ENCODE measurements at places on chromosomes 5 and 9.
A peak's percentile ranks its signal among the peaks of the same experiment; 100 is the strongest.

DNA sequence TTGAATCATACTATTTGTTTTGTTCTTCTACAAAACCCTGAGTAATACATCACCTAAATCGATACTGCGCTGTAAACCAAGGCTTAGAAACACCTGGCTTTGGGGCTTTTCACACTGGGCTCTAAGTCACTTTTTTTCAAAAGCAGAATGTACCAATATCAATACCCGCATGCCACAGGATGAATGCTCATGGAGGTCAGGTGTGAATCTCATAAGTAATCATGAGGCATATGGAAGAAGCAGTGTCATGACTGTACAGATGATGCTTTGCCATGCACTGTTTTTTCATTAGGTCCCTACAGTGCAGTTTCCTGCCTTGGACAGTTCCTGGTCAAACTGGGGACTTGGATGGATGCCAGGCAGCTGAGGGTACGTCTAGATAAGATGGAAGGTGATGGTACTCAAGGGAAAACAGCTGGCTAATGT, 49.0 kb upstream of the ATG10 start:
- DNase-seq, result no peak

- DNase-seq, result no peak
Observed at GRCh38 chr5:73797132-73797510, 171.1 kb downstream of the ARHGEF28 start.

DNA sequence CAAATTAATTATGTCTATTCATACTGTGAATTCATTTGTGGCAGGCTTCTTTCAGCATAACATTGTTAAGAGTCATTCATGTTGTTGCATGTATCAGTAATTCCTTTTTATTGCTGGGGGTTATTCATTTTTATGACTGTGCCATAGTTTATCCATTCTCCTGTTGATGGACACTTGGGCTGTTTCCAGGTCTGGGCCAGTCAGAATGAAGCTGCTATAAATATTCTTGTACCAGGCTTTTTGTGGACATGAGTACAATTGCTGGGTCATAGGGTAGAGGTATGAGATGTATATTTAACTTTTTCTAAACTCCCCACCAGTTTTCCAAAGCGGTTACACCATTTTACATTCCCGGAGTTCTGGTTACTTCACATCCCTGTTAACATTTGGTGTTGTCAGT, 13.6 kb downstream of the PRPF4 start:
- no peak for DNase-seq

- no peak for DNase-seq
Observed at GRCh38 chr5:56700711-56701110, 114.6 kb upstream of the MAP3K1 start.

DNA sequence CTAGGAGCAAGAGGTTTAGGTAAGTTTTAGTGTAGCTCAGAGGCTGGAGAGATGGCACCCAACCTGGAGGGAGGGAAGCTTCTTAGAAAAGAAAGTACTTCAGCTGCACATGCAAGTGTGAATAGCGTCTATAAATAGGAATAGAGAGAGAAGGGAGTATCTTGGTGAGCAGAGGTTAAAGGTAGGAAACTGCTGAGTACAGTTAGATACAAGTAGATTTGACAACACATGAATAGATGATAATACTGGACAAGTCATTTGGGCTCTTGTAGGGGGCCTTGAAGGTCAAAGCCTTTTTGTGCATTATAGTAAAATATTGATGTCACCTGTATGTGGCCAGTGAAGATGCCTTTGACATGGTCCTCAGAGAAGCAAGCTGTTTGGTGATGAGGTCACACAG, 34.2 kb downstream of the ANP32B start:
- no peak for DNase-seq

GRCh38 chr5:766666-767431, 17.7 kb downstream of the ZDHHC11B start:
- peak; percentile 13 for DNase-seq

DNA sequence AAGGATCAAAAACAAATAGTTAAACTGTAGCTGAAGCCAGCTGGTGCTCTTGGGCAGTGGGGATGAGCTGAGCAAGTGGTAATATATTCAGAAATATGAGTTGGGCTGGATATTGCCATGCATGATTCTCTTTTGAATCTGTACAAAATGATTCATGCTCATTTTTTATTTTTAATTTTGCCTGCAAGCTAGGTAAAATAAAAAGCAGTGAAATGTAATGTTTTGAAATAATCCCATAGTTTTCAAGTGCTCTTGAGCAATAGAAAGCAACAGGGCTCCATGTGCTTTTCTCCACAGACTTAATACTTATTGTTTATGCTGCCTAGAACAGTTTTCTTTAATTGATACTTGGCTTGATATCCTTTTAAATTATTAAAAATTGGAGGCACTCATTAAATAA, 489.3 kb downstream of the TLE4 start:
- no peak for DNase-seq

- DNase-seq, result no peak
Observed at GRCh38 chr5:6236858-6237481, 141.4 kb downstream of the MED10 start.

DNA sequence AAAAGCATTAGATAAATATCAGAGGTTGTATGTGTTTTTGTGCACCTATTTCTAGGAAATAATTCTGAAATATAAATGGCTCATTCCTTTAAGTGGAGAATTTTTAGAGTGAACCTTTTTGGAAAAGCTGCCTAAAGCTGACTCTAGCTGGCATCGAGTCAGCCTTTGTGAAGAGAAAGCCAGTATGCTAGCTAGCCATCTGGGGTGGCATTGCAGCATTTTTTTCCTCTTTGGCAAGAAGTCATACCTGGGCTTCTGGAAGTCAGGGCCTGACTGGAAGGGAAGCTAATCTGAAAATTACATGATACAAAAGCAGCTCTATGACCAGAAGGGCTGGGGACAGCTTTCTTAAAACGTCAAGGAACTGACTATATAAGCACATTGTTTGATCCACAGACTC, 19.7 kb downstream of the ANP32B start:
- DNase-seq, result no peak

DNA sequence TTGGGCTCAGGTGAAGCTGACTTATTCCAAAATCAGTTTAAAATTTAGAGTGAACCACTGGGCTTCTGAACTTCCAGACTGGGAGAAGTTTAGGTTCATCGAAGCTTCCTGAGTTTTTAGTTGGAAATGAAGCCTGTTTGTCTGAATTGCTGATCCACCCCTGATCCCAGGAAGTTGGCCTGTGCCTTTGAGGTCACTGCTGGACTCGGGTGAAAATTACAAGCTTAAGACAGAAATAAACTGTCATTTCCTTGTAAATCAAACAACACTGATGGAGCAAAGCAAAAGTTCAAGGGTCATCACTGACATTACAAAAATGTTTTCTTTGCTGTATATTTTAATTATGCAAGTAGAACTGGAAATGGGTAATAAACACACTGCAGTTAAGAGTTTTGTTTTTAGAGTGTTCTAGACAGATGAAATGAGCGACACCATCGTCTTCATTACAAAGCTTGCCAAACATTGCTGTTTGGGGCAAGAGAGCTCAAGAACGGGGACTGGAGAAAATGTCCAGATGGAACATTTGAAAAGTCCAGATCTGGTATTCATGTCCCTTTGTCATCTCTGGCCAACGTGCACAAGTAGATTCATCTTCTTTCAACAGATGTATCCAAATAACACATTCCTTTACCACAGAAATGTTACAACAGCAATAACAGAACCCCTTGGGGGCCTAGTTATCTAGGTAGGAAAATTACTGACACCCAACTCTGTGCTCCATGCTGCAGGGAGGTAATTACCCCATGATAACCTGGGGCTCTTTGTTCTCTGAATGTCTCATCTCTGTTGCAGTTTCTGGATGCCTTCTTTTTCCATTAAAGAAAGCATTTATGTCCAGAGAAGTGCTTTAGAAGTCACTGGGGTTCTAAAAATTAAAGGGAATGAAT, 142.4 kb upstream of the ERCC6L2 start:
- no peak for DNase-seq

DNA sequence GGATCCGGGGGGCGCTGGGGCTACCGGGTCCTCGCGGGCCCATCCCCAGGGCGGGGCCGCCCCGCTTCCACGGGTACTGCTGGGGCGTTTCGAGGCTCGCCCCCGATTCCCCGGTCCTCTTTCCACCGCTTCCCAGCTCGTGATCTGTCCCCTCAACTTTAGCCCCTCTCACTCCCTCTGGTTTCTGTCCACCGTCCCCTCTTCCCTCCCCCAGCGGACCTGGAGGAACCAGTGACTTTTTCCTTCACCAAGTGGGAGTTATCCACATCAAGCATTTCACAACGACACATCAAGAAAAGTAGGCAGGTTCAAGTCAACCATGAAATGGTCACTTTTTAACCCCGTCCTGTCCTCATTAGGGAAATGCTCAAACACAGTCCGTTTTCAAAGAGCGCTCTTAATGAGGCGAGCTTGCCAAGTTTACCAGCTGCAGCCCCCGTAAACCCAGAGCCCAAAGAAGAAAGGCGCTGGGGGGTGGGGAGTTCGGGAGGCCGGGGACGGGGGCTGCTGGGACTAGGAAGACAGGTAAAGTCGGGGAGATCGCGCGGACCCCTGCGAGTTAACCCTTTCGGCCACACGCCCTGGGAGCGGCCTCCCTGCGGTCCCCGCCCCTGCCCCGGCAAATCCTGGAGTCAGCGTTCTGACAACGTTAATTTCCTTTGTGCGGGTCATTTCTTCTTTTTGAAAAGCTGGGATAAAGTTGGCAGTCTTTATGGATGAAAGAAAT, 2.1 kb upstream of the NFIB start:
- DNase-seq, result peak; percentile 68

- no peak for DNase-seq
Observed at GRCh38 chr9:113511856-113512761, 48.6 kb downstream of the RGS3 start.

DNA sequence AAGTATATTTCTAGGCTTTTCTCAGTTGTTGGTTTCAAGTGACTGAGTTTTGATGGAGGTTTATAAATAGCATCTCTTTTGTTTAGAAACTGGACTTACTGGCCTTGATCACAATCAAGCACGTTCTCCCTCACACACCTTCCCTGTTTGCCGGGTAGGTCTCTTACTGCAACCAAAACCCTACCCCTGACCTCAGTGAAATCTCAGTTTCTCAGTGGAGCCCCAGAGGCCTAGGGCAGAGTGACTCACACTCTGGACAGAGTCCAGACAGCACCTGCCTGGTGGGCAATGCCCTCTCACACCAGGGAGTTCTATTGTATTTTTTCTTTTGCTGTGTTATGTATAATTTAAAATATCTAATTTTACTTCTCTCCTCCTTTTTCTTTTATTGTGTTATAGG, 48.4 kb upstream of the EPB41L4B start:
- DNase-seq, result no peak

DNA sequence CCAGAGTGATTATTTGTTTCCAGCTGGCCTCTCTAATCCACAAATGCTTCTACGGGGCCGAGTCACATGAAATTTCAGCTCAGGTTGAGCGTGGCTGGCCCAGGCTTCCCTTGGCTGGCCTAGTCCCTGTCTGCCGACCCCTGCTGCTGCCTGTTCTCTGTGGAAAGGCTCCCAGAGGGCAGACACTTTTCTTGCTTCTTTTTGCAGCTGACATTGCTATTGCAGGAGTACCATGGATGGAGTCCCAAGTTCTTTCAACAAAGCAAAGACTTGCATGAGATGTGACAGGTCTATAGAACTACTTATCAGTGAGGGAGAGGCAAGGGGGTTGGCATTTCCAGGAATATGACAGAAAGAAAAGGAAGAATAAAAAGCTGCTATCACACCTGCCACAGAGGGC, 287.4 kb upstream of the ARRDC3 start:
- DNase-seq, result no peak

DNA sequence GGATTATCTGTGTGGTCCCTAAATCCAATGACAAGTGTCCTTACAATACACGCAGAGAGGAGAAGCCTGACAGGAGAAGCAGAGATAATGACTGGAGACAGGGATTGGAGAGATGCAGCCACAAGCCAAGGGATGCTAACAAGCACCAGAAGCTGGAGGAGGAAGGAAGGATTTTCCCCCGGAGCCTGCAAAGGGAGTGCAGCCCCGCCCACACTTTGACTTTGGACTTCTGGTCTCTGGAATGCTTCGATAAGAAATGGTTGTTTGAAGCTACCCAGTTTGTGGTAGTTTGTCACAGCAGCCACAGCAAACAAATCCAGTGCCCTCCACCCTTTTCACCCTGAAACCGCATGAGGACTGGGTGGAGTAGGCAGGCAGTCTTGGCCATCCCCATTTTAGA, 77.2 kb upstream of the BOD1 start:
- no peak for DNase-seq

DNA sequence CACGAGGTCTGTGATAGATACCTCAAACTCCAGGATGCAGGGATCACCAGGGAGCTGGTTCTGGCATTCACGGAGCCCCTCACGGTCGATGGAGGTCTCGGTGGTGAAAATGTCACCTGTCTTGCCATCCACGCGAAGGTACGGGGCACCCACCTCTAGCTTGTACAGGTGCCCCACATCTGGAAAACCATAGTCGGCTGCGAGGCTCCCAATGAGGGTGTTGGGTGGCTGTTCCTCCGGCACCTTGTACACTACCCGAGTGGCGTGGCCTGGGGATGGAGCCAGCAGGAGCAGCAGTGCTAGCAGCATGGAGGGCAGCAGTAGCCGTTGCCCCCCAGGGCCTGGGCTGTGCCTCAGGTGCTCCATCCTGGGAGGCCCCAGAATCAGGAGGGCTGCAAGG, 9.2 kb downstream of the PCDH1 start:
- DNase-seq, result no peak
